ENCODE measurements at places on chromosomes 13 and 19.

- DNase-seq, result peak; percentile 23
These were observed 954.7 kb downstream of the SLITRK6 start for GRCh38 chr13:84844473-84844872.

DNA sequence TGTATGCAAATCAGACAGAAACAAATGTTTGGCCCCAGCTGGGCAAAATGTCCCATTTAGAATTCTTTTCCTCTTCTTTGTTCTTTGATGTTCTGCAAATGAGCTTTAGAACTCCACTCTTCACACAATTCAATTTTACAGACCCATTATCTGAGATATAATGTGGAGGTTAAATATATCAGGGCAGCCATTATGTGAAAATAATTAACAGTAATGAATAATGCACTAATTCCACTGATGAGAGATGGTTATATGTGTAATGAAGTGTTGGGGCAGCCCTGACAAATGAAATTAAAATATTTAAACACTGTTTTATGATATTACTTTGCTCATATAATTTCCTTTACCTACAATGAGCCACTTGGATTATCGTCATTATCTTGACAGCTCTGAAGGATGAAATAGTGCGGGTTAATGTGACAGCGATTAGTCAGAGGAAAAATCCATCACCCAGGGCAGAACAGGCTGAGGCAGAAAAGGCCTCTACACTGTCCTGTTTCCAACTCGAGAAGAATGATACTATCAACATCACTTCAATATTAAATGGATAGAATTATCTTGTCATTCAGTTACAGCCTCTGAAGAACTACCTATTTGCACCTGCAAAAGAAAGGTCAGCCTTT lies 321.1 kb downstream of the RBM26 start:
- no peak for DNase-seq

DNA sequence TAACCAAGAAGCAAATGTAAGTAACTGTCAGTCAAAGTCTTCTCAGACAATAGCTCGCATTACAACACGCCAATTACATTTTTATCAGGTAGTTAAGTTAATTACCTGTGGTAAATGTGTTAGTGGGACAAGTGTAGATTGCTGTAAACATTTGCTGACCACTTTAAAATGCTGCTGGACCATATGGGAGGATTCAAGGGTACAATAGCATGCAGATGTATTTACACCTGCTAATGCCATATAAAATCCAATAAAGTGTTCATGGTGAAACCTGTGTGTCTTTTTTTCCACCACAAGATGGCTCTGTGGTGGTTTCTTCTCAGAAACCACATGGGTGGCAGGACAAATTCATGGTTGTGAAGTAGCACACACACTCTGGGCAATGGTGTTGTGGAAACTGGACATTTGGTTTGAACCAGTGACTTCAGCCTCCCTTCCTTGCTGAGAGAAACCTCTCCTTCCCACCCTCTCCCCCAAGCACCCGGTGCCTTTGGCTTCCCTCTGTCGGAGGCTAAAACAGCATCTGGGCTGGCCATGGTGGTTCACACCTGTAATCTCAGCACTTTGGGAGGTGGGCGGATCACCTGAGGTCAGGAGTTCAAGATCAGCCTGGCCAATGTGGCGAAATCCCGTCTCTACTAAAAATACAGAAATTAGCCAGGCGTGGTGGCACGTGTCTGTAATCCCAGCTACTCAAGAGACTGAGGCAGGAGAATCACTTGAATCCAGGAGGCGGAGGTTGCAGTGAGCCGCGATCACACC lies 18.1 kb upstream of the GTF3A start:
- DNase-seq, result peak; percentile 73

DNA sequence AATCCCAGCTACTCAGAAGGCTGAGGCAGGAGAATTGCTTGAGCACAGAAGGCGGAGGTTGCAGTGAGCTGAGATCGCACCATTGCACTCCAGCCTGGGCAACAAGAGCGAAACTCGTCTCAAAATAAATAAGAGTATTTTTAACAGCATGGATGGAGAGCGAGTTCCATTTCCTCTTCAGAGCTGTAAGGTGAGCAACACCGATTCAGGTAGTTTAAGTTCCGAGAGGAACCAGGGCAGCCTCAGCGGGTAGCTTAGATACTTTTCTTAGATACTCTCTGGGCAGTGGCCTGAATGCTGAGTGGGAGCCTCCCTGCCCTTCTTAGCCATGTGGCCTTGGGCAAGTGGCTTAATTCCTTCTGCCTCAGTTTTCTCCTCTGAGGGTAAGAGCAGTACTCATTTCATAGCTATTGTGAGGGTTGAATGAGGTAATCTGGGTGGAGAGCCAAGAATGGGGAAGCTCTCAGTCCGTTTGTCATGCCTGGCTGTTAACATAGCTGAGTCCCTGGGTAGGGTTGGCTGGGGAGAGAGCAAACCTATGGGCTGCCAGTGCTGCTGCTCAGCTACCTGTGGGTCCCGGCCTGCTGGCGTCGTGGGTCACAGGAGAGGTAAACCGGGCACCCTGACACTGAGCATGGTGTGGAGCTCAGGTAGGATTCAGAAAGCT lies 4.1 kb downstream of the ATP11A start:
- DNase-seq, result peak; percentile 92

GRCh38 chr13:110879482-110879881 lies 35.4 kb downstream of the ANKRD10 start:
- no peak for DNase-seq

DNA sequence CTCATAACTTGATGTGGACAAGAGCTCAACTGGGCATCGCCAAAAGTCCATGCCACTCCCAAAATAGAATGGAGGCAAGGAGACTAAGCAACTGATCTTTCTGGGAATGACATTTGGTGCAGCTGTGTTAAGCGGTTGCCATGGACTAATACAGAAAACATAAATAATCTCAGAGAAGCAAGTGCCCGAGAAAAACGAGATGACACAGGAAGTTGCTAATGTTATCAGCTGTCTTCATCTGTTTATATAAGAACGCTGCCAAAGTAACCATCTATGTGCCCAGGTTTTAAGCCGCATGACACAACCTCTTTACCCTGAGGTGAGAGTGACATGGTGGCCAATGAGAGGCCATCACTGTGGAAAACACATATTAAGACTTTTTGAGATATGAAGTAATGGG lies 54.9 kb upstream of the SACS start:
- no peak for DNase-seq

GRCh38 chr19:43416951-43417623 lies 2.4 kb downstream of the TEX101 start:
- DNase-seq, result no peak

DNA sequence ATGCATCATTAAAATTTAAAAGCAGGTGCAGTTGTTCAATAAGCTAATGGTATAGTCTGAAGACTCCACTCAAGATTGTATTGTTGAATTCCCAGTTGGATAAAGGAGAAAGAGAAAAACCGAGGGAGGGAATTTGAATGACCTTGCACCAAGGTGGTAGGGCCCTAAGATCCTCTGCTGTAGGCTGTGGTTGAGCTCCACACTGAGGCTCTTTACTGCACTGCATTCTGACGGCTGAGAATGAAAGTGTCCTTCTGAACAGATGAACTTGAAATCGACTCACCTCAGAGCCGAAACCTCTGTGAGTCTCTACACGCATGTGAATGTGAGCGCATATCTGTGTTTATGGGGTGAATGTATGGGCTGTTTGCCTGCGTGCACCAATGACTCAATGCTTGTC lies 388.9 kb upstream of the DACH1 start:
- DNase-seq, result no peak

DNA sequence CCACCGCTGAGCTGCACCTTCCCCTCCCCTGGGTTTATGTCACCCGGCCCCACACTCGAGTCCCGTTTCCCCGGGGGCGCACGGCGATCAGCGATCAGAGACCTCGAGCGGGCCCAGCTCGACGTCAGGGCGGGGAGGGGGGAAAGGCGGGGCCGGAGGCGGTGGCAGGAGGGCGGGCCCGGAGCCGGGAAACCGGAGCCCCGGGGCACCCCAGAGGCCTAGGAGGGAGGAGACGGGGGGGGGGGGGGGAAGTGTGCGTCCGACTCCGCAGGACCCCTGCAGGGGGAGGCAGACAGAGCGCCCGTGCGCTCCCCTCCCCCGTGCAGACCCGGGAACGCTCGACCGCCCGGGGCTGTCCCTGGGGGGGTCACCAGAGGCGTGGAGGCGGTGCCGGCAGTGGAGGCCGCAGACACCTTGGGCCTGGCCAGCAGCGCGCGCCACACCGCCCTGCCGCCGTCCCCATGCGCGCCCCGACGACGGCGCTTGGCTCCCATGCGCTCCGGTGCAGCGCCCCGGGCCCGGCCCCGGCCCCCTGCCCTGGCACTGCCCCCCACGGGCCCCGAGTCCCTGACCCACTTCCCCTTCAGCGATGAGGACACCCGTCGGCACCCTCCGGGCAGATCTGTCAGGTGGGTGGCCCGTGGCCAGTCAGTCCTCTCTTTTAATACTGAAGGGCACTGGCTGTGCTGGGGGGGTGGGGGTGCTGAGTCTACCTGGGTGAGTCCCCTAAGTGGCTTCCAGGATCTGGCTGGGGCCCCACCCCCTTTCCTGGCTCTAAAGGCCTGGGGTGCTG lies 11.8 kb downstream of the PDE4A start:
- DNase-seq, result no peak

- DNase-seq, result no peak
These were observed 12.1 kb downstream of the PRR22 start for GRCh38 chr19:5772416-5772815.

GRCh38 chr19:34673590-34673989 lies 3.4 kb downstream of the SCGB2B2 start:
- no peak for DNase-seq

DNA sequence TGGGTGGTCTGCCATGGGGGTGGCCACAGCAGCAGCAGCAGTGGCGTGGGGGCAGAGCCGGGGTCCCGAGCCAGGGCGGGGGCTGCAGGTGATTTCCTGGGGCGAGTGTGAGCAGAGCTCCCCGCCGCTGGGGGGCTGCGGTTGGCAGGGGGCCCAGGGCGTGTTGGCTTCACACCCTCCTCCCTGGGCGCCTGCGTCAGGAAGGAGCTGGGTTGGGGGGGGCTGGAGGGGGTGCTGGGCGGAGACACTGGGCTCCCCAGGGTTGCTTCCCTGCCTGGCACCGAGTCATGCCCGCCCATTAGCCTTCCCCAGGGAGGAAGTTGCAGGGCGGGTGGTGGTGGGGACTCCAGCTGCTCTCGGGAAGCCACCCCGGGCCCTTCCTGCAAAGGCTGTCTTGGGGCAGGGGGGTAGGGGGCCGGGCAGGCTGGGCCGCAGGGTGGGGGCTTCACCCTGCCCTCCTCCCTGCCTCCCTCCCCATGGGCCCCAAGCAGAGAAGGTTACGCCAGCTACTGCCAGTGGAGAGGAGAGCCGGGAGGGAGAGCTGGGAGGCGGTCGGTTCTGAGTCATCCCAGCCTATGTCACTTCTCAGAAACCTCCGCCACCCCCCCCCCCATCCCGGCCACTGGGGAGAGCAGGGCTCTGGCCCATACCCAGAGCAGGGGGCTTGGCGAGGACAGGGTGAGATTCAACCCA lies 4.6 kb downstream of the MIDN start:
- peak; percentile 93 for DNase-seq

DNA sequence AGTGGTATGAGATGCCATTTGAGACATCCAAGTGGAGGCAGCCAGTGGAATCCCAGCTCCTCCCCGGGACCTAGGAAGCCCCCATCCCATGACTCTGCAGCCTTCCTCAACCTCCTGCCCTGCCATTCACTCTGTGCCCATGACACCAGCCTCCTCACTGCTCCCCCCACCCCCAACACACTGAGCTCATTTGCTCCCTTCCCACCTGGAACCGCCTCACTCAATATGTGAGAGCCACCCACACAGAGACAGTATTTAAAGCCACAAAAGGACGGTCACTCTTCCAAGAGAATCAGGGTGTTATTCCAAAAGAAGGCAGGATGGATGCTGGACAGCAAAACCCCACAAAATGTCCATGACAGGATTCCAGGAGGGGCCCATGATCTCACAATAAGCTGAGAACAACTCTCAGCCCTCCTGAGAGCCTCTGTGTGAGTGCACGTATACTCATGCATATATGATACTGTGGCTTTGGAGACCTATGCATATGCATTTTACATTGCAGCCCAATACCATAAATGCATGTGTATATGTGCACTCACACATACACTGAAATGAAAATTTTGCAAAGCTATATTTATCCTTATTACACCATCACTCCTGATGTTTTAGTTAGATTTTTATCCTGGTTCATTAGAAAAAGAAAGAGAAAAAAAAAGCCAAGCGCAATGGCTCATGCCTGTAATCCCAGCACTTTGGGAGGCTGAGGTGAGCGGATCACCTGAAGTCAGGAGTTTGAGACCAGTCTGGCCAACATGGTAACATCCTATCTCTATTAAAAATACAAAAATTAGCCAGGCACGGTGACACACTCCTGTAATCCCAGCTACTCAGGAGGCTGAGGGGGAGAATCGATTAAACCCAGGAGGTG lies 10.8 kb upstream of the RANBP3 start:
- DNase-seq, result no peak

GRCh38 chr19:36073121-36073876 lies 18.6 kb downstream of the WDR62 start:
- DNase-seq, result no peak

Data from AML-193 (cell line).